ENCODE measurements at places on chromosomes 1 and 21. TPM values are rescaled to one million over a fixed set of nuclear protein-coding genes. Genes with fewer than 3 reads are reported as not detected.

Gene FAM151A
- polyA plus RNA-seq: not detected

Gene CYP4A22
- not detected for polyA plus RNA-seq

Gene MYCBP
- polyA plus RNA-seq: 16.0 TPM

Gene DPT
- 0.32 TPM for polyA plus RNA-seq

Gene LCE1F
- polyA plus RNA-seq: not detected

Gene SPOCD1
- polyA plus RNA-seq: 10.7 TPM

Gene CFAP107
- polyA plus RNA-seq: not detected

Gene ADAMTS1
- polyA plus RNA-seq: 118 TPM

Gene NDUFS2
- 210 TPM for polyA plus RNA-seq

Gene LCE1E
- polyA plus RNA-seq: not detected

Gene VSIG8
- polyA plus RNA-seq: not detected

Gene ADAMTS5
- polyA plus RNA-seq: 0.90 TPM

Gene BLACAT1
- polyA plus RNA-seq: not detected

Gene RGSL1
- polyA plus RNA-seq: not detected

Gene PIK3CD
- polyA plus RNA-seq: 6.0 TPM

Gene IRF6
- 1.6 TPM for polyA plus RNA-seq

Data from SK-N-SH (cell line).